ENCODE measurements at places on chromosomes 6 and 20.

- DNase-seq: no peak
Measured at GRCh38 chr20:23445596-23446217, 6.2 kb downstream of the CSTL1 start.

DNA sequence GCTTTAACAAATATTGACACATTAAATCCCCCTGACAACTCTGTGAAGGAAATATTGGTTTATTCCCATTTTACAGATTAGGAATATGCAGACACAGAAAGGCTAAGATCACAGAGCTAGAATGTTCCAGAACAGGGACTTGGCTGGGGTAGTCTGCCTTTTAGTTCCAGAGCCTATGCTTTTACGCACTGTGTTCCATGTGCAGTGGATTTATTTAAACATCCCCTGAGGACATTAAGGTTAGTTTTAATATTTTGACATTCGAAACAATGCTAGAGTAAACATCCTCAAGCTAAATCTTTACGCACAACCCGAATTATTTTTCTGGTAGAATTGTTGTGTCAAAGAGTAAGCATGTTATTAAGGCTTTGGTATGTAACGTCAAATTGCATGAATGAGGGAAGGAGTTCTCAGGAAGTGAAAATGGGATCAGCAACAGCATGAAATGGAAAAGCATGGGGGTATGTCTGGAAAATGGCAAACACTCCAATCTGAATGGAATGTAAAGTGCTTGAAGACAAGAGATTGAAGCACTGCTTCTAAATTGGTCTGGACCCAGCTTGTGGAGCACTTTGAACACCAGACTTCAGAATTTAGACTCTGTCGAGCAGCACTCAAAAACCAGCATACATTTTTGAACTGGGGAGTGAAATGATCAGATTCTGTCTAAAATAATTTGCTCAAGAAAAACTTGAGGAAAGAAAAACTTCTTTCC lies 429.9 kb downstream of the CD83 start:
- DNase-seq: no peak

DNA sequence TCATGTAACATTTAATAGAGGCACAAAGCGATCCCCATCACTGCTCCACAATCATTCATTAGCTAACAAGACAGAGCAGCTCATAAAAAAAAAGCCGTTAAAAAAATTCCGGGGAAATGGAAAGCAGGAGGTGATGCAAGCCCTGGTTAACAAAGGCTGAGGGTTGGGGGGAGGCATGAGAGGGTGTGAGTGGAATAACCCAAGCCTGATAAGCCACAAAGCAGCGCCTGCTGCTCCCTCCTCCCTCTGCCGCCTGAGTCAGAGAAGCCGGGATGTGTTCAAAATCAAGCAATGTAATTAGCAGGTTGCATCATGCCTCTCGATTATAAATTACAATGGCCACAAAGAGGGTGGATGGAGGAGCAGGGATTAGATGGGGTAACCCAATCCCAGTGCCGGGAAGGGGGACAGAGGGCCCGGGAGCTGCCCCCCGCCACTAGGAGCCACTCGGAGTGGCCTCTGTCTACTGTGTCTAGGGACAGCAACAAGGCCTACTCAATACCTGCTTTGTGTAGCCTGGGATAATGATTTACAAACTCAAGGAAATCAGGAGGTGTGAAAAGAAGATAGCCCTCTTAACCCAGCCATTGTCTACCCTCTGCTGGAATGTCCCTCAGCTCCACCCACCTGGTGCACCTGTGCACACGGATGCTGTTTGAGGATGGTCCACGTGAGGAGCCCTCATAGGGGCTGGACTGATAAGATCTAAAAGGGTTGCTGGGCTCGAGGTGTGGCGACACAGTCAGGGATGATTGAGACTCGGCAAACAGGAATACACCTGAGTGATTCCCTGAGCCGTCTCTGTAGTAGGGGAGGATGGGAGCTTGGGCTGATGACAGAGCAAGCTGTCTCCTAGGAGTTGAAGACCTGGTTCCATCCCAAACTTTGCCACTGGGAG lies 156.9 kb downstream of the VEGFA start:
- peak; percentile 70 for DNase-seq

DNA sequence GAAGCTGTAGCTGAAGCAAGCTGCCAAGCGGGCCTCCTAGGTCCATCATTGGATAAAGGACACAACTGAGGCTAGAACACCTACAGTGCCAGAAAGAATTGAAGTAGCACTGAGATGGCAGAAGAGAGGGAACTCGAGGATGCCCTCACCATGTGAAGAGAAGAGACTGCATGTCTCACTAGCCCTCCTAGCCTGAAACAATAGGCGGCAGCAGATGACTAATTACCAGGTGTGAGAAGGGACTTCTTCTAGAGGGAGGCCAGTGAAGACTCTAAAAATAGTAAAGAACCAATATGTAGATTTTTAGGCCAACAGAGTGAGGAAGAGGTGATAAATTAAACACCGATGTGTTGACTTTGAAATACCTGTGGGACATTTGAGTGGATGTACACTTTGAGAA lies 50.3 kb downstream of the LGSN start:
- no peak for DNase-seq

GRCh38 chr6:55003719-55004430 lies 157.3 kb downstream of the FAM83B start:
- DNase-seq: no peak

- DNase-seq: no peak
Measured at GRCh38 chr6:89562093-89562973, 76.2 kb downstream of the LYRM2 start.

GRCh38 chr6:126701676-126702560 lies 362.0 kb downstream of the CENPW start:
- DNase-seq: peak; percentile 3

DNA sequence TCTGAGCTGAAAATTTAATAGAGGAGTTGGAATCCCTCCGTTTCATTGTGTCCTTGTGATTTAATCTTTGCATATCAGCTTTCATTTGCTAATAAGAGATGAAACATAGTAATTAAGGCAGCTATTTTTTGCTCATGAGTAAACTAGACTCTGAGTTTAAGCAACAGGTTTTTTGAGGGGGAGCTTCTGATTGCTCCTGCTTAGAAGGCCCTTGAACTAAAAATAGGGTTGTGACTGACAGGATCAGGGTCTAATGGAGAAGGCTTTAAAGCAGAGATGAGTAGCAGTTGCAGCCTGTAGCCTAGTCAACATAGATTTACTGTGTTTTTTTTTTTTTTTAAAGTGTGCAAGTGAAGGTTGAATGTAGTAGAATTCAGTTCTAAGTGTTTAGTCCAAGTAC lies 17.4 kb downstream of the HSF2 start:
- DNase-seq: no peak

DNA sequence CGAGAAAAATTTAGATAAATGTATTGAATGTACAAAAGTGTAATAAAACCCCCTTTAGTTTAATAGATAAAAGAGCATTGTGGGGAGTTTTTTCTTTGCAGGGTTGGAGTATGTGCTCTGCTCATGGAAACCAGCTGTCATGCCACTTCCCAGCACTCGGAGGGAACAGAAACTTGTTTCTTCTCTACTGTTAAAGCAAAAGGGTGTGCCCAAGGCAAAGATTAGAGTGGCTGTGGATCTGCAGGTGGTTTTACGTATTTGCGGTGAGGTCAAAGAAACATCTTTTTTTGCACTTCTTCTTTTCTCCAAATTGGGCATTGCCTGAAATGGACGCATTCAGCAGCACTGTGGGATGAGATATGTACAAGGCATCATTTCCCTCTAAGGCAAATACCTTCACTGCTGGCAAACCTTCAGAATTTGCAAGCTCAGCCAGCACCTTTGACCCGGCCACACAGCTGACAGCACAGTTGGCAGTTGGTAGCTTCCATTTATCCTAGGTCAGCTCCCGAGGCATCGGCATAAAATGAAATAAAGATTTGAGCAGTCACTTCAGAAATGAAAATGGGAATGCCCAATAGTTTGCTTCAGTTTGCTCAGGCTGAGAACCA lies 178.4 kb upstream of the EYA4 start:
- no peak for DNase-seq

DNA sequence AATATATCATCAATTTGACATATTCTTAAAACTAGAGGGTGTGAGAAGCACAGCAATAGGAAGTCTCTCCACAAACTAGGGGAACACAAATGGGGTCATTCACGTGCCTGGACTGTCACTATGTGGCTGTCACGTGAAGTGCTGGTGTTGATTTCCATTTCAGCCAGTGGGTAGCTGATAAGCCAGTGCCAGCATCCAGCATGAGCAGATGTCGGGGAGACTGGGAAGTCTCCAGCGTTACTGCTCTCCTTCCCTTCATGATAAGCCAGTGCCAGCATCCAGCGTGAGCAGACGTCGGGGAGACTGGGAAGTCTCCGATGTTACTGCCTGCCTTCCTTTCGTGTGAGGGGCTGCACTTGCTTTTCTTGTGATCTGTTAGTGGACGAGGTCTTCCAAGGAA lies 5.6 kb upstream of the SLC17A9 start:
- no peak for DNase-seq

GRCh38 chr20:24584538-24585356 lies 115.3 kb downstream of the SYNDIG1 start:
- DNase-seq: peak; percentile 68

Measured in astrocyte of the cerebellum (primary cell).